ENCODE measurements at places on chromosomes 6 and 20.

DNA sequence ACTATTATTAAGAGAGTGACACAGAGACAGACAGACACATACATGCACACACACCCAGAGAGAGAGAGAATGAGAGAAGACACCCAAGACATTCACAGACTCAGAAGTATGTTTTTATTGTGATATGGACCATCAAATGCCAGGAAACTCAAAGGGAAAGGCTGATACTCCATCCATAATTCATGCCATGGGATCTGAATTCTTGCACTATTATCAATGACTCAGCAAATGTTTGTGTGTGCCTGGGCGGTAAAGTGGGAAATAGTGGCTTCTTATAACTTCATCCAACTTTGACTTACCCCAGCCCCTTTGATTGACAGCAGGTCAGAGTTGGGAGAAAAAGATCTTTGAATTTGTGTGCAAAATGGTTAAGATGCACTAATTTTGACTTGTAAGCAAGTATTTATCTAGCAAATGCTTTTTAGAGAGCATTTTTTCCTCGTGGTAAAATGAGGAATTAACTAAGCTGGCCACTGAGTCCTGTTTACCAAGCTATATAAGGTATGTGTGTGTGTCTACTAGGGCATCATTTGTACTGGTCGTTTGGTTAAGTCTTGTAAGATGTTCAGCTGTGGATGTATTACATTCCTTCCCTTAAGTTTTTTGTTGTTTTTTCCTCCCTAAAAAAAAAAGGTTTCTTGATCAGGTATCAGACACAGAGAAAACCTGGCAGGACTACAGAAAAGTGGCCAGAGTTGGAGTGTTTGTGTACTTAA lies 3.0 kb upstream of the CCN2 start:
- no peak for DNase-seq

- peak; percentile 86 for DNase-seq
Measured at GRCh38 chr20:17841751-17842215, 126.8 kb downstream of the SNX5 start.

GRCh38 chr6:37990762-37991525 lies 171.4 kb downstream of the ZFAND3 start:
- no peak for DNase-seq

- DNase-seq = no peak
Measured at GRCh38 chr6:154232013-154232910, 124.3 kb downstream of the IPCEF1 start.

DNA sequence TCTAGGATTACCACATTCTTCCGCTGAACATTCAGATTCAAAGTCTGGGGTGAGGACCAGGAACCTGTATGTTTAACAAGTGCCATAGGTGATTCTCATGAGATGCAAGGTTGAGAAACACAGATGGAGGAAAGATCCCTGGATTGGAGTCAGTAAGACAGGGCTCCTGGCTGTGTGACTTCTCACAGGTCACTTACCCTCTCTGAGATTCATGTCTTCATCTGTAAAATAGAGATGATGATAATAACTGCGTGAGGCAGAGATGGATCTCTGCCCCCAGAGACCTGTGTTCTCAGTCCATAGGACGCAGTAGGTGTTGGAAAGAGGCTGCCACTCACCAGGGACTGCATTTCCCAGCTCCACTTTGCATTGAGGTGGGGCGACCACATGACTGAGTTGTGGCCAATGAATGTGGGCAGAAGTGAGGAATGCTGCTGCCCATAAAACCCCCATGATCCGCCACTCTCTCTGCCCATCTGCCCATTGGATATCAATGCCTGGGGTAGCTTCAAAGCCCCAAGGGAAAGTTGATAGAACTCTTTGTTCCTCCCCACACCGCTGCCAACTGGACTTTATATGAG lies 13.6 kb upstream of the GDAP1L1 start:
- no peak for DNase-seq

- DNase-seq = no peak
Measured at GRCh38 chr6:39568896-39569295, 156.3 kb downstream of the KIF6 start.

DNA sequence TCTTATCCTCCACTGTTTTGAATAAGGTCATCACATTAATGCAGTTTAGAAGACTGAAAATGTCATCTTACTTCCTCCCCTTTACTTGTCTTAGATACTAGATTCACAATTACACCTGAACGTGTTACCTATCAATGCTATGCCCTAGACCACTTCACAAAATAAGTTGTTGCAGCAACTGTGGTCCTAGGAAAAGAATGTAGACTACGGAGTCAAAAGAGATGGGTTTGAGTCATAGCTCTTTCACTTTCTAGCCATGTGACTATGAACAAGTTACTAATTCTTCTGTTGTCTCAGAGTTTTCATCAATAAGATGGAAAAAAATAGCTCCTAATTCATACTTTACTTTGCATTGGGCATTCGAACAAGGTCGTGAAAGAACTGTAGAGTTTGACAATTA lies 164.3 kb upstream of the PREP start:
- no peak for DNase-seq

- DNase-seq = no peak
Measured at GRCh38 chr20:4138056-4138455, 122.7 kb upstream of the RNF24 start.

DNA sequence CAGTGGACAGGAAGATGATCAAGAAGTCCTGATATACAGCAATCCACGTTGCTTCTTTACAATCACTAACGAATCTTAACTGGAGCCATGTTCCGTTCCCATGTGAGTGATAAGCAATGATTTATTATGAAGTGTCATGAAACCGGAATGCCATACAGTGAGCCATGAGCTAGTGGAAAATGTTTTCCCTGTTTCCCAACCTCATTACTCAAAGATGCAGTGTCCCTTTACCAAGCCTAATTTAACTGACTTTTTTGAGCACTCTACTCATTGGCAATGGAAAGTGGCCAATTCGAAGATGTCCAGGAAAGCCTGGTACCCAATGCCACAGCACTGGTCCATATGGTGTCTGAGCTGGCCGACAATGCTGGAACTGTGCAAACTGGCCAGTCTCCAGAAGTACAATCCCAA lies 148.3 kb downstream of the ZNF217 start:
- no peak for DNase-seq

DNA sequence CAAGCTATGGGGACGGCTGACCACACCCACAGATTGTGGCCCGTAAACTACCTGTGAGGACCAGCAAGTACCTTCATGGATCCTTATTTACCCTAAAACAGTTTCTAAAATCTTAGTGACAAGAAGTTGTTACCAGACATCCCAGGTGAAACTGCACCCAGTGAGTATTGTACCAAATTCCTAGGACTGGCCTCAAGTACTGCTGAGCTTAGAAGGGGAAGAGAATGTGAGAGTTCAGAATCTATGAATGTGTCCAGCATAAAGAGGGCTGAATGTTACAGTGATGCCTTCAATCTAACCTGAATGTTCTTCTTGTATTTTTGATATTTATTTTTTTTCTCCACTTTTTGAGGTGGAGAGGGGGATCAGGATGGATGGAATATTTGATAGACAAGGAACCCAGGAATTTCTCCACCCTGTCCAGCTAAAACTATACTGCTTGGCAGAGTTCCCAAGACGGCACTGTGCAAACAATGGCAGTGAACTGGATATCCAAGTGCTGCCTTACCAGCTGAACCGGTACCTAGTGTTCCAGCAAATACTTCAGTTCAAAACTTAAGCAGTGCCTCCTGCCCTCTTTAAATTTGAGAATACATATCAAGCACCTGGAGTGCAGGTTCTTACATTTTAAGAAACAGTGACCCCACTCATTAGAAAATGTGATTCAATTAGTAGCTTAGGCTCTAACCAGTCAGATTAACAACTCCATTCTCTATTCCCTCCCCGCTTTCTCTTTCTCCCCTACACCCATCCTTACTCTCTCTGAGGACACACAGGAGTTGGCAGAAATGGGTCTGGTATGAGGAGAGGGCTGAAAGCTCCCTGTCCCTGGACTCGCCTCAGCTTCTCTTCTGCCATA lies 427.3 kb upstream of the FLRT3 start:
- no peak for DNase-seq

- no peak for DNase-seq
Measured at GRCh38 chr6:27025351-27025750, 222.2 kb upstream of the PRSS16 start.

GRCh38 chr6:131519670-131520436 lies 53.2 kb upstream of the ARG1 start:
- DNase-seq = no peak

GRCh38 chr6:19391926-19392325 lies 445.2 kb upstream of the ID4 start:
- DNase-seq = no peak

GRCh38 chr6:75813476-75814250 lies 64.6 kb downstream of the MYO6 start:
- DNase-seq = no peak

- DNase-seq = no peak
Measured at GRCh38 chr6:67898875-67899274, 736.2 kb upstream of the ADGRB3 start.

DNA sequence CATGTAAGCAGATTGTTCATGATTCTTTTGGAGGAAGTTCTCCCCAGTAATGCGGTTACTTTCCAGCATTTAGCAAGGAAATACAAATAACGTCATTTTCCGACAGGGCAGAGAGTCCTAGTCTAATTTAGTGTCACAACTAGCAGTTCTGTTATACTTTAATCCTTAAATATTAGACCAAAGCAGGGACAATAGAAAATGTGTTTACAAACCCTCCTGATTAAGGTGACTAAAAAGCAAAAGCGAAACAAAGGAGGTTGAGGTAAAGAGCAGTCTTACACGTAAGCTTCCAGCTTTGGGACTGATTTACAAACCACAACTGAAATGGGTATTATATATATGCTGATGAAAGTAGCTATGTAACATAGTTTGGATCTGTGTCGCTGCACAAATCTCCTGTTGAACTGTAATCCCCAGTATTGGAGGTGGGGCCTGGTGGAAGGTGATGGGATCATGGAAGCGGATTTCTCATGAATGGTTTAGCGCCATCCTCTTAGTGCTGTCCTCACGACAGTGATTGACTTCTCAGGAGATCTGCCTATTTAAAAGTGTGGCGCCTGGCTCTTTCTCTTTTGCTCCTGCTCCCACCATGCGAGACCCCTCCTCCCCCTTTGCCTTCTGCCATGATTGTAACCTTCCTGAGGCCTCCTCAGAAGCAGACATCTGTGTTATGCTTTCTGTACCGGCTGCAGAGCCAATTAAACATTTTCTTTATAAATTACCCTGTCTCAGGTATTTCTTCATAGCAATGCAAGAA lies 81.9 kb downstream of the PLCB1 start:
- DNase-seq = no peak

- DNase-seq = peak; percentile 59
Measured at GRCh38 chr20:44706301-44707017, 8.7 kb upstream of the CCN5 start.

GRCh38 chr6:169411296-169411695 lies 157.7 kb upstream of the THBS2 start:
- DNase-seq = no peak

DNA sequence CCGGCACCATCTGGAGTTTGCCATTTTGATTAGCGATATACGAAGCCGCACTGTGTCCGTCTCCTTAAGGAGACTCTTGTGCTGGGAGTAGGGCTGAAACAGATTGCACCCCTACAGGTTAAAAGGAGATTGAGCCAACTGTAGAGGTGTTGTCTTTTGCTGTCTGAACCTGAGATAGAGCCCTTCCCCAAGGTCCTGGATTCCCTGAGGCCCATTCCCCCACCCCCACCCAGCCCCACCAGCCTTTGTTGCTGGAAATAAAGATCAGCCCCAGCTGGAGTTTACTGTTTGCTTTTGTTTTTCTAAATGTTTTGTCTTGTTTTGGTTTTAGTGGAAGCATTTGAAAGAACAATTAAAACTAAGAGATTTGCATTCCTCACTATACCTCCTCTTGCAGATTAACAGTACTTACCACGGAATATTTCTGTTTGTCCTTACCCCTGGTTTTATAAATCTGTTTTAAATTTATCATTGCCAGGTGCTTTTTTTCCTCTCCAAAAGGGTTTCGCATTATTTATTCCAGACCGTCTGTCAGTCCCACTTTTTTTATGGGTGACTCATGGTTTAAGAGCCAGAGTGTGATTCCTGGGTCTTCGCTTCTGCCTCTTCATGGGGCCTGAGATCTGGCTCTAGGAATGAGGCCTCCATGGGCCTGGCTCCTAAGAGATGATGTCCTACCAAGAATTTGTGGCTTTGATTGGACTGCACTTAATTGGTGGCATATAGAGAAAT lies 169.2 kb downstream of the DTNBP1 start:
- DNase-seq = no peak

DNA sequence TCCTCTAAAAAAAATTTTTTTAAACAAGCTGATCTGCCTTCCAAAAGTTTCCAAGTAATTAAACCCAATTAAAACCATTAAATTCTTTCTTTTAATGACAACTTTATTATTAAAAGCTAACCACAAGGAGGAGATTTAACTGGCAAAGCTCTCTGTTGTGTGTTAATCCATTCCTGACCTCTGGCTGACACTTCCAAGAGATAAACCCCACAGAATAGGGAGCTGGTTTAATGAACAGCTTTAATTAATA lies 230.8 kb downstream of the EYA2 start:
- no peak for DNase-seq

DNA sequence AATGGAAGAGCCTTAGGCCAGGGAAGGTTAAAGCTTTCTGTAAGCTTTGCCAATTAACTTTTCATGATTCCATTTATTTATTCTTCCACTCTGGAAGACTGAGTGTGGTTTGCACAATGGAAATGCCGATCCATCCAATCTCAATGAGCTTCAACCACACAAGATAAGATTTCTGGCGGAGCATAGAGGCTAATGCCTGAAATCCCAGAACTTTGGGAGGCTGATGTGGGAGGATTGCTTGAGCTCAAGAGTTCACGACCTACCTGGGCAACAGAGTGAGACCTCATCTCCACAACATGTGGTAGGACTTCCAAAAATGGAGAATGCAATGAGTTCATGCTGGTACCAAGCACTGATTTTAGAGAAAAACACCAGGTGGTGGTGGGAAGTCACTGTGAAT lies 6.2 kb downstream of the ENPP1 start:
- DNase-seq = no peak

GRCh38 chr6:93624408-93624807 lies 205.0 kb upstream of the EPHA7 start:
- no peak for DNase-seq

DNA sequence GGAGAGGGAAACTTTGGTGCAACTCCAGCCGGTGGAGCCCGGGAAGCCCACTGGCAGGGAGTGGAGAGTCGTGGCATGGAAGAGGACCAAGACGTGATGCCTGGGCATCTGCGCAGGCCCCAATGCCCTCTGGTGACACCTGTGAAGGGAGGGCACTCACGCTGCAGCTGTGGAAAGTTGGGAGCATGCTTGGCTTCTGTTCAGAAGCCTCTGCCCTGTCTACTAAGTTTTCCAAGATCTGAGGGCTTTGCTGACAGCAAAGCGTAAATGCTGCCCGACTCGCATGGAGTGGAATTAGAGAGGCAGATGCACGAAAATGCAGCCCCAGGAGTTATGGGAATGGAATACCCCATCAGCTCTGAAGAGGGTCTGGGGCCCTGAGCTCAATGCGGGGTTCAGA lies 75.7 kb downstream of the SYNDIG1 start:
- DNase-seq = no peak

GRCh38 chr6:75472885-75473284 lies 20.7 kb downstream of the FILIP1 start:
- no peak for DNase-seq

GRCh38 chr20:23925789-23926525 lies 46.4 kb upstream of the CST5 start:
- no peak for DNase-seq

GRCh38 chr6:62452586-62452985 lies 166.6 kb upstream of the KHDRBS2 start:
- DNase-seq = no peak

GRCh38 chr20:22836211-22836610 lies 198.9 kb upstream of the SSTR4 start:
- DNase-seq = no peak

- DNase-seq = no peak
Measured at GRCh38 chr6:40874495-40874894, 164.5 kb downstream of the UNC5CL start.

GRCh38 chr6:11212664-11213063 lies 19.8 kb downstream of the NEDD9 start:
- DNase-seq = no peak
